ENCODE measurements at places on chromosomes 16 and 17.

DNA sequence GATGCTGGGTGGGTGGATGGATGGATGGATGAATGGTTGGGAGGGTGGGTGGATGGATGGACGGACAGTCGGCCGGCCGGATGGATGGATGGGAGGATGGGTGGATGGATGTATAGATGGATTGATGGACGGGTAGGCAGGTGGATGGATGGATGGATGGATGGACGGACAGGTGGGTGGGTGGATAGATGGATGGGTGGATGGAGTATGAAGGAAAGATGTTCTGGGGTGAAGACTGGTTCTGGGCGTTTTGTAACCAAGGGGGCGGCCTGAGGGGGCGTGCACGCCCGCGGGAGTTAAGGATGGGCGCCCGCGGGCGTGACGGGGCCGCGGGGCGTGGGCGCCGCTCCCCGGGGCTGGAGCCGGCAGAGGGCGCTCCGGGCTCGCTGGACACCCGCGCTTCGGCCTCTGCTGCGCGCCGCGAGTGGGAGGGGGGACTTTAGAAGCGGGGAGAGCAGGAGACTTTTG, at the start of gene NECAB2:
NECAB2 (plus strand) TSS at position 407 of the 468 bp plus-strand sequence. CDS start 405 bp downstream, outside the sequence.
- DNase-seq: peak; percentile 15

- no peak for DNase-seq
Observed at GRCh38 chr17:68418876-68419275, 38.4 kb downstream of the WIPI1 start.

GRCh38 chr17:58184308-58184985, 8.1 kb upstream of the EPX start:
- peak; percentile 26 for DNase-seq

DNA sequence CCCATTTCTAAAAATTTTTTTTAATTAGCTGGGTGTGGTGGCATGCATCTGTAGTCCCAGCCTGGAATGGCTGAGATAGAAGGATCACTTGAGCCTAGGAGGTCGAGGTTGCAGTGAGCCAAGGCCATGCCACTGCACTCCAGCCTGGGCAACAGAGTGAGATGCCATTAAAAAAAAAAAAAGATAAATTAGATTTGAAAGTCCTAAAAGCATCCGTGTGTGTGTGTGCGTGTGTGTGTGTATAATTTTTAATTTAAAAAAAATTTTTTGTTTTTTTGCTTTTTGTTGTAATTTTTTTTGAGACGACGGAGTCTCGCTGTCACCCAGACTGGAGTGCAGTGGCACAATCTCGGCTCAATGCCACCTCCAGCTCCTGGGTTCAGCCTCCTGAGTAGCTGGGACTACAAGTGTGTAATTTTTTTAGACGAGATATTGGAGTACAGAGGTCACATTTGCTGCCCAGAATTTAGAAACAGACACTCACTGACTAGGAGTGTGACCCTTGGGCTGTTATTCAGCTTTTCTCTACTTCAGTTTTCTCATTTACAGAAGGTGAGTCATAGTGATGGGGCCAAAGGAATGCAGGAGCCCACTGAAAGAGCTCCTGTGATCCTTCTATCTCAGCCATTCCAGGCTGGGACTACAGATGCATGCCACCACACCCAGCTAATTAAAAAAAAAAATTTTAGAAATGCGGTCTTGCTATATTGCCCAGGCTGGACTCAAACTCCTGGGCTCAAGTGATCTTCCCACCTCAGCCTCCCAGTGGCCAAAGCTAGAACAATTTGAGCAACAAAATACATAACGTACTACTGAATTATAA, 25.5 kb upstream of the TBX4 start:
- DNase-seq: peak; percentile 71

DNA sequence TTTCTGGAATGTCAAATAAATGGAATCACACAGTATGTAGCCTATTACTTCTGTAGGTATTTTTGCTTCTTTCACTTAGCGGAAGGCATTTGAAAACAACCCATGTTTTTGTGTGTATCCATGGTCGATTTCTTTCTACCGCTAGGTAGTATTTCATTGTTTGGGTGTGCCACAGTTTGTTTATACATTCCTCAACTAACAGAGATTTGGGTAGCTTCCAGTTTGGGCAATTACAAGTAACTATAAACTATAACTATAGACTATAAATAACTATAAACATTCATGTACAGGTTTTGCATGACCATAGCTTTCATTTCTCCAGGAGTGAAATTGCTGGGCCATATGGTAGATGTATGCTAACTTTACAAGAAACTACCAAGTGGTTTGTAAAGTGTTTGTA, 40.1 kb downstream of the LYRM9 start:
- DNase-seq: no peak

DNA sequence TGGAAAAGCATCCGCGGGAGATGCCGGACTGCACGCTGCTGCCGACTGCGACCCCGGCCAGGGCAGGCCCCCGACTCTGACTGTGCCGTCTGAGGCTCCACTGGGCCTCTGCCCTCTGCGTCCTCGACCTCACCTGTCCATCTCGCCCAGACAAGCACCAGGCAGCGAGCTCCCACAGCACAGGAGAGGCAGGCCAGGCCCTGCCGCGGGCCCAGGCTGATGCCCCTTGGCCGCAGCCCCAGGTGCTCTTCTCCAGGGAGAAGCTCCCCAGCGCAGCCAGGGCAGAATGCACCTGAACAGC, 98.1 kb upstream of the DNAH17 start:
- DNase-seq: no peak

- DNase-seq: peak; percentile 90
Observed at GRCh38 chr17:76700617-76701470, 9.9 kb downstream of the MXRA7 start.

- no peak for DNase-seq
Observed at GRCh38 chr17:42214156-42214555, 19.9 kb upstream of the GHDC start.

GRCh38 chr16:73396556-73396955, 348.6 kb upstream of the ZFHX3 start:
- no peak for DNase-seq

GRCh38 chr17:73349138-73349537, 37.3 kb upstream of the CDC42EP4 start:
- no peak for DNase-seq
